ENCODE measurements at places on chromosomes 2 and 18.

DNA sequence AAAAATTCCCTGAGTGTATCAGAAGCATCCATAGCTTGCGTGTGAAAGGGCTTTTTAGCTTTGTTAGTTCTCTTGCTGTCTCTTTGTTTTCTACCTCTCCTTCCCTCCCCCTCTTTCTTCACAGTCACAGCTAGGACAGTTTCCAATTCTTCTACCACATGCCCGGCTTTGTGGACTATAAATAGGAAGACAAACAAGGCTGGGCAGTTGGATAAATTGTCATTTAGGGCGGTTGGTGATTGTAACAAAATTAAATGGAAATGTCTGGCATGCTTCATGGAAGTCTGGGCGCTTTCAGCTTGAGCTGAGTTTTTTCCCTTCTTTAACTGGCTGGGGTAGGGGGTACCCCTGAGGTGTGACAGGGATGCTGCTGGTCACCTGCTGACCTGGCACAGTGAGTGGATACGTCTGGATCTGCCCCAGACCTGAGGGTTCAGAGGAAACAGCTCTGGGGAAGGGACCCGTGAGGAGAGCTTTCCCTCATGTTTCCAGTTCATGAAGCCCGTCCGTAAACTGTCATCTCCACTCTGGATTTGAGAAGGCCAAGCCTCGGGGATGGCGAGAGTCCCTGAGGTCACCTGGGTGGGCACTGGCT, 29.0 kb upstream of the GIGYF2 start:
- DNase-seq, result no peak

GRCh38 chr2:54303631-54304030, 47.6 kb upstream of the TSPYL6 start:
- DNase-seq, result no peak

- DNase-seq, result no peak
Observed at GRCh38 chr2:65003037-65003436, 13.8 kb downstream of the SLC1A4 start.

- DNase-seq, result no peak
Observed at GRCh38 chr2:98558852-98559530, 49.3 kb downstream of the COA5 start.

DNA sequence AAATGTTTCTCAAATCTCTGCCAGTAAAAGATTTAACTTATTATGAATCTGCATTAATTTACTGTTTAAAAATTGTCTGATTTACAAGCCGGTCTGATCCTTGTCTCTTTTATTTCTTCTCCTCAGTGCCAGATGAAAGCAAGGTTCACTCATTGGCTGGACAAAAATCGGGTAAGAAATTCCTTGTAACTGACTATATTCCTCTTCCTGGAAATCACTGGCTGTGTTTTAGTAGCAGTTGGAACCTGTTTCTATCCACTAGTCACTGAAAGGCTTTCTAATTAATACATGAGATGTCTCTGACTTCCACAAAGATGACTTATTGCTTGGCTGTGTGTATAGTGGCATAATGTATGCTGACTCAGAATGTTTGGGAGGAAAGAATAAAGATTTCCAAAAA, 436.6 kb upstream of the NRP2 start:
- DNase-seq, result no peak

DNA sequence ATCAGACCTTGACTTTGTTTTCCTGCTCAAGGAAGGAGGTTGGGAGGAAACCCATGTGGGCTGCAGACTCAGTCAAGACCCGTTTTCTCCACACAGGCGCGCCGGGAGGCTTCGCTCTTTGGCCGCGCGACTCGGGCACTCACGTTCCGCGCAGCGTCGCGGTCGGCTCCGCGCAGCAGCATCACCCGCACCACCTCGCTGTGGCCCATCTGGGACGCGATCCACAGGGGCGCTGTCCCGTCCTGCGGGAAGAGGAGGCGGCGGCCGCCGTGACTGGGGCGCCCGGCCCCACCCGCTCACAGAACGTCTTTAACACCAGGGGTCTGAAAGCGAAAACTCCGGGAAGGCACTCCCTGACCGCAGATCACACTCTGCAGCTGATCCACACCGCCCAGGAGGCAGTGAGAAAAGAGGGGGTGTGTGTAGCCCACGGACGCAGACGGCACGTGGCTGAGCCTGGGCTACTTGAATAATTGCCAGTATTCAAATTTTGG, 33.1 kb upstream of the NPC1 start:
- no peak for DNase-seq

GRCh38 chr18:37222999-37223378, 342.6 kb downstream of the CELF4 start:
- no peak for DNase-seq

GRCh38 chr2:215280326-215280725, 31.5 kb upstream of the ATIC start:
- peak; percentile 21 for DNase-seq

DNA sequence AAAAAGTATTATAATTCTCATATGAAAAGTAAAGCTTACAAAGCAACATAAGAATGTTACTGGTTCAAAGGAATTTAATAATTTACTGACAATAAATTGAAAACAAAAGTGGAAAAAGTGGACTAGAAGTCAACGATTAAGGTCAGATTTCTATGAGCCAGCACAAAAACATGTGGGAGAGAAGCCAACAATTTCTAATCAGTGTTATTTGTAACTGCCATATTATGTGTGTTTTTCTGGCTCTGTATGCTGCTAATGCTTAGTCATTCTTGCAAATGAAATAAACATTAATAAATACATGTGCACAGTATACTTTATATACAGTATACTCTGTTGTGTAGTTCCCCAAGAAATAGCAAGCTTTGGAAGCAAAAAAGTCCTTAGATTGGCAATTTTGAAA, 301.3 kb upstream of the RGPD4 start:
- no peak for DNase-seq

DNA sequence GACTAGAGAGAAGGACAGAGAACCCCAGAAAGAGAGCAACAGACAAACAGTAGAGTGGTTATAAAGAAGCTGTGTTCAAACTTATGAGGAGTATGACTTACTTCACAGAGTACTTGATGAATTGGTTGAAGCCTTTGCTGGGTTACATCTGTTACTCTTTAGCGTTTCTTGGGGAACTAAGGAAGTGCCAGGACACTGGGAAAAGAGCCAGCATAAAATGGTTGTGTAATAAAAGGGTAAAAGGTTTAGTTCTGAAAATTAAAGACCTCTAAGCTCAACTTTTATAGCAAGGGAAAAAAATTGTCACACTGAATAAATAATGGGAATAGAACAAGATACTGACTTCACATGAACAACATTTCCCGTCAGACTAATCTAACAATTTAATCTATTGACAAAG, 17.0 kb upstream of the STAT4 start:
- DNase-seq, result no peak
